ENCODE measurements at places on chromosomes 1 and 21.

DNA sequence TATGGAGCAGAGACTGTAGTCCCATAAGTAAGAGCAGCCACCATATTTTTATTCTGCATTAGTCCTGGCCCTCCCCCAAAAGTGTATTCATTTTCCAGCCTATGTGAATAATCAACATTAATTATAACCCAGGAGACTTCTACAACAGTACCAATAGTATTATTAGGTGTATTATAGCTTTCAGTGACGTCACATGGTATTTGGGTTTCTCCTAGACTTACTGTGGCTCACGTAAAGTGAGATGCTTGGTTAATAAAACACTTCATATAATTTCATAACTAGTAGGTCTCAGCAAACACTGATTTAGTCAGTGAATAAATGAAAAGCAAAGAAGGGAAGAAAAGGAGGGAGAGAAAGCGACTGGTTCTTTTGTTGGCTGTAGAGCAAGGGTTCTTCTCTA, 86.2 kb downstream of the ZP4 start:
- DNase-seq = no peak

DNA sequence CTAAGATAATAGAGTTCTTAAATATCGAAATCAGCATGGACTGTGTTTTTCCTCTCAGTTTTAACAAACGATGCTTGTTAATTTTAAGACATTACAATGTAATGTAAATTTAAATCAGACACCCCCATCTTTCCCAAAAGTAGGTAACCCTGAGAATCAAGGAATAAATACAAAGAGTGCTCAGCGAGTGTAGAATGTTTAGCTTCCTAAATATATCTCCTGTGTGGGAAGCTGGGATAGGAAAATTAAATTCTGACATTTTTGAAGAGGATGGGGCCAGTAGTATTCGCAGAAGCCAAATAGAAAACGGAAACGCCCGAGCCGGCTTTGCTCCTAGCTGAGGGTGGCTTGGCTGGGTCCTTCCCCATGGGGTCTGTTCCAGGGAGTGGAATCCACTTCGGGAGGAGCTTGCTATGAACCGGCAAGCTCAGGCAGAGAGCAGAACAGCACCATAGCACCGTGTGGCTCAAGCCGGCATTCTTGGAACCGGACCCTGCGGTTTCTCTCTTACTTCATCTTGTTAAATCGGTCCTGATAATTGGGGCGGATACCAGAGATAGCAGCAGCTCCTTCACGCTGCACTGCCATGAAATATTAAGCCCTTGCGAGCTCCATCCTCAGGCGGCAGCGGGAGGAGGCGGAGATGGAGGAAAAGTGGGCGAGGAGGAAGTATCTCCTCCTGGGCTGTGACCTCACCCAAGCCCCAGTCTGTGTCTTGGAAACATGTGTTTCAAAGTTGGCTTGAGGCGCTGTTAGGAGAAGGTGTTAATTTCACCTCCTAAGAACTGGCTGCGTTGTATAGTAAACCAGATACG, 24.9 kb downstream of the MAP3K7CL start:
- DNase-seq = no peak

DNA sequence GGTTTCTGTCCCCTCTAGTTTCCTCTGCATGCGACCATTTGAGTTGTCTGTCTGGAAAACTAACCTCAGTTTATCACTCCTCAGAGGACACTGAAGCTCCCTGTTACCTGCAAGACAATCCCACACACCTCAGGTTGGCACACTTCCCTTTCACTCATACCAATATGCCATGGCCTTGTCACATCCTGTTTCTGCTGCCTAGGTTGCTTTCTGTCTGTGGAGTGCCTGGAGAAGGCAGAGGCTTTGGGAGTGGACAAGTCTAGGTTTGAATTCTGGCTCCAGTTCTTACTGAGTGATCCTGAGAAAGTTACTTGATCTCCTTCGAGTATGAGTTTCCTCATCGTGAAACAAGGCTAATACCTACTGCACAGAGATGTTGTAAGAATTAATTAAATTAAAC, 171.5 kb upstream of the CACYBP start:
- DNase-seq = no peak

DNA sequence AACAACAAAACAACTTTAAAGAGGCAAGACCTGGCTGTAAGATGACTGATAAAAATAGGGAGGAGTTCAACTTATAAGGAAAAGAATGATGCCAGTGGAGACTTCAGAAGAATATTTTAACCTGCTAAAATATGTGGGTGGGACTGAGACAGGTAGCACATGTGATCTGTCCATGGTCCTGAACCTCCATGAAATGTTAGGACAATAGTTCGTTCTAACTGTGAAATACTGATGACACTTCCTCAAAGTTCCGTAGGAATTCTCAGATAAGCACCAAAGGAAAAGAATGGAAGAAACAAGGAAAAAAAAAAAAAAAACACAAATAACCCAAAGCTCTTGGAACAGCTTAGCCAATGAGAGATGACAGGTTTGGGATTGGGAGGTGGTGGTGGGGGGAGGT, 44.7 kb downstream of the CDC42BPA start:
- no peak for DNase-seq

- DNase-seq = no peak
Measured at GRCh38 chr1:195328681-195329080, 1279.6 kb downstream of the KCNT2 start.

DNA sequence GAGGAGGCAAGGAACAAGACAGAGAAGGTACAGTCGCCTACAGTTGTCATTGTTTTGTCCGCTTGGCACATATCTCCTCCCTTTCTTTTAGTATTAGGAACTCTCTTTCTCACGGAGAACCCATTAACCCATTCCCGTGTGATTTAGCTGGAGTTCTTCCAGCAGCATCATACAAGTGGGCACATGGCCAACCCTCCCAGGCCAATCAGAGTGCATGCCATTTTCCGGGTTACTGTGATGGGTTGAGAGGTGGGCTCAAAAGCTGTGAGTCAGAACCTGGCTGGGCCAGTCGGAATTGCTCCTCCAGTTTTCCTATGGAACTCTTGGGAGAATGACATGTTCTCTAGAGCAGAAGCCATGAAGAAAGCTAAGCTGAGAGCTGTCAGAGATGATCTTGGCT, 83.1 kb upstream of the SOD1 start:
- DNase-seq = no peak

DNA sequence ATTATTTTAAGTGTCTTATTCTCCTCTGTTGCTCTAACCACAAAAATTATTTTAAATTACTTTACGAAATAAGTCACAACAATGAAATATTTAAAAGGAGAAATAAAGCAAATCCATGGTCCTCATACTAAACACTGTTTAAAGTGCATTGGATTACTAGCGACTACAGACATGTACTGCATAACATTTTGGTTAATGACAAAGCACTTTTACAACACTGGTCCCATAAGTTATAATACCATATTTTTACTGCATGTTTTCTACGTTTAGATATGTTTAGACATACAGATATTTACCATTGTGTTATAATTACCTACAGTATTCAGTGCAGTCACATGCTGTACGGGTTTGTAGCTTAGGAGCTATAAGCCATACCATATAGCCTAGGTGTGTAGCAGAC, 30.2 kb downstream of the VAMP4 start:
- no peak for DNase-seq

DNA sequence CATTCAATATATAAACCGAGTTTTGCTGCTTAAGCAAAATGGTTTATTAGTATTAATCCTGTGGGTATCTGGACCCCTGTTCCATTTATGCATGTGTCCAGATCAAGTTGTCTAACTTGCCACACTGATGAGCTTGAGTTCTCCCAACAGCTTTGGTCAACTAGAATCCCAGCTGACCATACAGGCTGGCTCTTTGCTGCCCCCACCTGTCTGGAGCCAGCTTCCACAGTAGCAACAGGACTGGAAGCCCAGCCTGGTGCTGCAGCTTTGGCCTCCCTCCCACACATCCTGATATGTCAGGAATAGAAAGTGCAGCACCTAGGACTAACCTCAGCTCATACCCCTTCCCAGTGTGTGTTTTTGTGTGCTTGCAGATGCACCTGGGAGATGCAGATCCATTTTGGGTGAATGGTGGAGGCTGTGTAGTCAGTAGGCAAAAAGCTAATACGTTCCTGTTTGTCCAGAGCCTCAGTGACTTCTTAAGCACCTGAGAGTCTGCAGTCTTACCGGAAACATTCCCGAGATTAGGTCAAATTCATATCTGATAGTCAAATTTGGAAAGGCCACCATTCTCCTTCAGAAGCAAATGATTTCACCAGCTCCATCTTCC, 40.9 kb upstream of the BEND5 start:
- peak; percentile 41 for DNase-seq

GRCh38 chr1:9078752-9079500, 9.5 kb upstream of the SLC2A5 start:
- DNase-seq = no peak

DNA sequence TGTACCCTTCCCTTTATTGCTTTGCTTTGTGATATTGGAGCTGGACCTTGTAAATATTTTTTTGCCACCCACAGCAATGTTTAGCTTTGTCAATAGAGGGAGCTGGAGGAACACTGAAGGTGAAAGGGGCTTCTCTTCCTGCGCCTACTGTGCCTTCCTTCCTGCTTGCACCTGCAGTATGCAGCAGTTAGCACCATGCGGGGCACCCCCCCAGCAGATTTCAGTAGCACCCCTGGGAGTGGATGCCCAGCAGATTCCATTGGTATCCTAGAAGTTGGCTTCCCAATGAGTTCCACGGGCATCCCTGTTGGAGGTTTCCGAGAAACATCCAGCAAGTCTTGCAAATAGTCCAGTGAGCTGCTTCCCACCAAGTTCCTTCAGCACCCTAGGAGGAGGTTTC, 25.6 kb downstream of the S100A10 start:
- no peak for DNase-seq

GRCh38 chr1:203768256-203768655, 3.3 kb downstream of the LAX1 start:
- DNase-seq = no peak

DNA sequence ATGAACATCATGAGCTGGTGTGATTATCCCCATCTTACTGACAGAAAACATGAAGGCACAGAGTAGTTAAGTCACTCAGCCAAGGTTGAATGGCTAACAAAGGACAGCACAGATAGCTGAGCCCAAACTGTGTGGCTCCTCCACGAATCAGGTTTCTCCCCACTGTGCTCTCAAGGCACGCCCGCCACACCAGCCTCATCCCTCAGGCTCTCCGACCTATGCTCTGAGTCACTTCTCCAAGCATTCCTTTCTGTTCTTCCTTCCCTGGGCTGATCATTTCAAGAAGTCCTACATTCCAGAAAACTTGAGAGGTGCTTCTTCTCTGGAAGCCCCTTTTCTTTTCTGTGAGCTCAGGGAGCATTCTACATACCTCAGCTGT, 25.3 kb upstream of the SDC3 start:
- no peak for DNase-seq

DNA sequence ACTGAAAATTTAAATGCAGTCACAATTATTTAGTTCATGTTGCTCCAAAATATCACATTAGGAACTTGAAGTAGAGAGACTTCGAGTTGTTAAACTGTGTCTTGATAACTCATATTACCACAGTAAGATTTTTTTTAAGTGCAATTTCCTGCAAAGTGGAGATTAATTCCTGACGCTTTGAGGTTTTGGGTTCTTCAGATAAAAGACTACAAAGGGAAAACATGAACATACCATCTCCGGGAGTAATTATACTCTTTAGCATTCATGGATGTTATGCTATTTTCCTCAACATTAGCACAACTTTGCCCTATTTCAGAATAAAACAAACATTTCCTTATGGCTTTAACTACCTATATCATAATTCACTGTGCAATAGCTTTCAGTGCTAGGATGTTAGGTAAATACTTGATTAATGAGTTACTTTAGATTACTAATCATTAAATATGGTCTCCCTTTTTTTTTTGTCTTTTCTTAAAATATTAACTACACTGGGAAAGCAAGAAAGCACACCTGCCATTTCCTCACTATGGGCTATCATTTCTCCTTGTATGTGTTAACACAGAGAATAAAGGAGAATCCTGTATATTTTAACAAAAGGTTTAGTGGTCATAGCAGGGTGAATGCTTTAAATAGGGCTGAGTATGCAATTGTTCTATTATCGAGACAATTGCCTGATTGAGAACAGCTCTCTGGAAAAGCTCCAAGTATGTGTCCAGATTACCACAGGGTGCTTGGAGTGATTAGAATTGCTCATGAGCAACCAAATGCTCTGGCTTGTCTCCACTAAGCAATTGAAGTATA, 252.5 kb upstream of the C1orf105 start:
- no peak for DNase-seq

Measured in C1 segment of cervical spinal cord (tissue), 14 donors.